Bone marrow (tissue), 2 donors: ENCODE measurements at places on chromosomes 3 and 15.

- no peak for DNase-seq
Observed at GRCh38 chr3:155232605-155233004, 60.9 kb downstream of the STRIT1 start.

- DNase-seq: no peak
Observed at GRCh38 chr15:60208709-60209108, 189.1 kb downstream of the ANXA2 start.

- DNase-seq: no peak
Observed at GRCh38 chr15:69359722-69360121, 54.4 kb upstream of the KIF23 start.

GRCh38 chr3:89503891-89504391 lies 396.5 kb downstream of the EPHA3 start:
- DNase-seq: no peak

- DNase-seq: no peak
Observed at GRCh38 chr15:96355568-96356187, 25.2 kb downstream of the NR2F2 start.

GRCh38 chr3:70770650-70771049 lies 458.2 kb upstream of the MDFIC2 start:
- no peak for DNase-seq

GRCh38 chr15:29568840-29569532 lies 253.3 kb downstream of the TJP1 start:
- DNase-seq: no peak

DNA sequence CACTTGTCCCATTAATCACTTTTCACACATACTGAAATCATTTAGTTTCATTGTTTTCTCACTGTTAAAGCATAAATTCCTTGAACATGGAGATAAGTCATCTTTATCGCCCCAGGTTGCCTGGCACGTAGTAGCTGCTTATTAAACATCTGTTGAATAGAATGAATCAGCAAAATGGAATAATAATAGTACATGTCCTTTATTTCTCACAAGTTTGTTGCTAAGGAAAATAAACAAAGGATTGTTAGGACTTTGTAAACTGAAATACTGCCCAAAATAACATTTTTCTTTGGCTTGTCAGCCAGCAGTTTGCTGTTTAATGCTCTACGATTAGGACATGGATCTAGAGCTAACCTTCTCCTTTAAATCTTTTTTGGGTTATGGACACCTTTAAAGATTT lies 17.9 kb downstream of the SLC35A5 start:
- DNase-seq: no peak

DNA sequence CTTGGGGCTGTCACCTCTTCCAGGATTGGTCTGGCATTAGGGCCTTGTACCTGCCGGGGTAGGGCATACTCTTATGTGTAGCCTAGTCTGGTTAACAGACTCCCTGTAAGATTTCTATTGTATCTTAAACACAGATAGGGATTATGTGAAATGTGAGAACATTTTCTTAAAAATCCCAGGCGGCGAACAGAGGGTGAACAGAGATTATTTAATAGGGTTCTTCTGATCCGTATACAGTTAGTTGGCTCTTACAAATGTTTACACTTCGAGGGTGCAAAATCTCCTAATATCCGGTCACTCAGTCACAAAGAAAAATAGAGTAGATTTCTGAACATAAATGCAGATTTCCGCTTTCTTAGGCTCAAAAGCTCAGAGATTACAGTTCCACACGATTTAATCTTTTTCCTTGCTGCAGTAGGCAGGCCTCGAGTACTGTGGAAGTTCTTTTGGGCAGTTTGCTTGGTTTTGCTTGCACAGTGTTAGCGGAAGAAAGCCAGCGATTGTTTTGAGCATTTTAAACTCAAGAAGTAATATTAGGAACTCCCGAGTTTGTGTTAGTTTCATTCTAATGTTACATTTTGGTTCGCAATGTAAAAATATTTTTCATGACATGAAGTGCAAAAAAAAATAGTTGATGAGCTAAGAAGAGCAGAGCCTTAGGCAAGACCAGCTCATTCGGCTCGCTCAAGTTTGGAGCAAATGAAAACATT lies 993 bp downstream of the PLCL2 start:
- DNase-seq: no peak

DNA sequence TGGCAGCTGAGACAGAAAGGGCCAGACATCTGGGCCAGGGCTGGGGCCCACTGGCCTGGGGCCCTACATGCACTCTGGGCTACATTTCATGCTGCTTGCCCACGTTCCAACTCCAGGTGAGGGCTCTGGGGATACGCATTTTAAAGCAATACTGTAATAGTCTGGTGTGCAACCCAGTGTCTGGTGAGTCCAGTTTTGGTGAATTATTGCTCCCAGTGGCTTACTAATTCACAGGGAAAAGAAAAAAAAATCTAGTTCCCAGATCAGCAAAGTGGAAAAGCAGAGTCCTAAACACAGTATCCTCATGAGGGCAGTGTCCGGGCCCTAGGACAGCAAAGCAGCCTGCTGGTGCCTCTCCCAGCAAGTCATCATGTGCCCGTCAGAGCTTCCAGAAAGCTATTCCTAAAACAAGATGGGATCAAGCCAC lies 82.4 kb downstream of the CCNL1 start:
- DNase-seq: no peak

DNA sequence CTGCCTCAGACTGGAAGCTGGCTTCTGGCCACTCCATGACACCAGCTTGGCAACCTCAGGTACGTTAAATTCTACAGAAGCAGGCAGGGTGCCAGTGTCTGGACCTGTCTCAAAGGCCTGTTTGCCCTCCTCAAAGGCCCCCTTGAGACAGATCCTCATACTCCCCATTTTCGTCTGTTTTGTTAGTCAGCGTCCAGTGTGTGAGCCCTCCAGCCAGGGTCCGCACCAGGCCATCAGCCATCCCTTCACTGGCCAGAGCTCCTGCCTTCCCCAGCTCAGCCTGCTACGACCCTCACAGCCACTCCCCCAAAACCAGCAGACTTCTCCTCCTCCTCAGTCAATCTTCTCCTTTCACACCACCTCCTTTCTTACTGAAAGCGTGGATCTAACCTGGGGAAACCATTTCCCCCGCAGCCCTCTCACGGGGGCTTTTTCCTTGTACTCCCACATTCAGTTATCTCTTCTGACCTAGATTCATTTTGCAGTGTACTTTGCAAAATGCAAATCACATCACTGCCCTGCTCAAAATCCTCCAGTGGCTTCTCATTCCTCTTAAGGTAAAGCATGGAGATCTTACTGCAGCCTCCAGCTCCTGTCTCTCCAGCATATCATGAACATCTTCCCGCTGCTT lies 66.1 kb upstream of the CTDSPL start:
- no peak for DNase-seq
